ENCODE measurements at places on chromosomes 7 and 10.

GRCh38 chr7:158760936-158761335, 56.3 kb upstream of the NCAPG2 start:
- DNase-seq: no peak

DNA sequence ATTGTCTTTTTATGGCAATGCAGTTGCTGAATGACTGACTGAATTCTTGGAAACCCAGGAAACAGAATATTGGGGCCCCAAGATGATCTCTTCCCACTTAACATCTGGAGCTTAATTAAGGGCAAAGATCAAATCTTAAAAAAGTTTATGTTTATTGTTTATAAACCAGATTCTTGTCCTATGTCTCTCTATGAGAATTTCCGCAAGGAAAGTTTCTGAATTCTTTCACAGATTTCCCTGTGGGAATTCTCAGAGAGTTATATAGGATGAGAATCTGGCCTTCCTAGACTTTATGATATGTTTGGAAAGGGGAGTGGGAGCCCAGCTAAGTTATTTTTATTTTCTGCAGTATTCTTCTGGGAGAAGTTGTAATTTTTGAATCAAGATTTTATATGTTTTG, 166.3 kb downstream of the RNLS start:
- no peak for DNase-seq

GRCh38 chr7:141071260-141071854, 2.5 kb upstream of the TMEM178B start:
- peak; percentile 5 for DNase-seq

- DNase-seq: no peak
Measured at GRCh38 chr7:142298009-142298408, 40.2 kb upstream of the PRSS58 start.

GRCh38 chr10:117537436-117537903, 5.1 kb upstream of the EMX2 start:
- DNase-seq: peak; percentile 0

DNA sequence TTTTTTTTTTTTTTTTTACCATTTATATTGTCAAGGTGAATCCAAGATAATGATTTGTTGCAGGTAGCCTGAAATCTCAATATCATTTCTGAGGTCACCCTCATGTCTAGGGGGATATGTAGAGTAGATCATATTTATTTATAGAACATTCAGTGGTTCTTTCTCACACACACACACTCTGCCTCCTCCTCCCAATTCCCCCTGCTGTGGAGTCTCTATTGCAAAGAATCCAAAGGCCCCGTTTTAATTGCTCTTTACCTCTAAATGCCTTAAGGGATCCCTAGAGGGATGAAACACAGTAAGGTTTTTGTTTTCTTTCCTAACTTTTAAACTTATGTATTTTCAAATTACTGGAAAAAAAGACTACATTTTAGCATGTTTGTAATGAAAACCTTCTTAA, 170.0 kb downstream of the PRKG1 start:
- no peak for DNase-seq

GRCh38 chr7:69067397-69067796, 530.9 kb upstream of the AUTS2 start:
- DNase-seq: no peak

DNA sequence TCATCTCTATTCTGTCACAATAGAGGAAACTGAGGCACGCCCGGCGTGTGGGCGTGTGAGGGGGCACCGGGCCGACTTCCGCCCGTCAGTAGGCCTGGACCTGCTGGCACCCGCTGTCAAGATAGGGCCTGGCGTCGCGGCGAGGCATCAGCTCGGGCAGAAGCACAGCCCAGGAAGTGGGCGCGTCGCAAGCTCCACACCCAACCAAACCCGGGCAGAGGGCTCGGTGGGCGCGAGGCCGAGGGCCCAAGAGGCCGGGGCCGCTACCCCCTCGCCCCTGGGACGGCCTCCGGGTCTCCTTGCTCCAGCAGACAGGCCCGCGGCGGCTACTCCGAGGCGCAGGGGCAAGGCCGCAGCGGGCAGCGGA, 91.2 kb downstream of the SPAG6 start:
- no peak for DNase-seq

- no peak for DNase-seq
Measured at GRCh38 chr7:139571651-139572050, 48.2 kb downstream of the CLEC2L start.

DNA sequence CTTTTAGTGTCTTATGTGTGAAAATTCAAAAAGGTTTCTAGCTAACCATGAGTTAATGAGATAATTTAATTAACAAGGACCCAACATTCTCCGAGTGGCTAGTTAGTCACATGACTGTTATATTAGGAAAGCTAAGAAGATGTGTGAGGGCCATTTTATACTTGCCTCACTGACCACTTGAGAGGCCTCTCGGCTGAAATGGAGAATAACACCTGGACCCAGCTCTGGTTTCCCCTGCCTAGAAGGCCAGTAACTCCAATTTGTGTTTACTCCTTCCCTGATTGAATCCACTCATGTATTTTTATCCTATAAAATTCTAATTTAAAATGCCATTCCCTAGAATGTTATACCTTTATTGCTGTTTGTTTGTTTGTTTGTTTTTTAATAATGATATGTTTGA, 1091.2 kb downstream of the KCNMA1 start:
- no peak for DNase-seq

DNA sequence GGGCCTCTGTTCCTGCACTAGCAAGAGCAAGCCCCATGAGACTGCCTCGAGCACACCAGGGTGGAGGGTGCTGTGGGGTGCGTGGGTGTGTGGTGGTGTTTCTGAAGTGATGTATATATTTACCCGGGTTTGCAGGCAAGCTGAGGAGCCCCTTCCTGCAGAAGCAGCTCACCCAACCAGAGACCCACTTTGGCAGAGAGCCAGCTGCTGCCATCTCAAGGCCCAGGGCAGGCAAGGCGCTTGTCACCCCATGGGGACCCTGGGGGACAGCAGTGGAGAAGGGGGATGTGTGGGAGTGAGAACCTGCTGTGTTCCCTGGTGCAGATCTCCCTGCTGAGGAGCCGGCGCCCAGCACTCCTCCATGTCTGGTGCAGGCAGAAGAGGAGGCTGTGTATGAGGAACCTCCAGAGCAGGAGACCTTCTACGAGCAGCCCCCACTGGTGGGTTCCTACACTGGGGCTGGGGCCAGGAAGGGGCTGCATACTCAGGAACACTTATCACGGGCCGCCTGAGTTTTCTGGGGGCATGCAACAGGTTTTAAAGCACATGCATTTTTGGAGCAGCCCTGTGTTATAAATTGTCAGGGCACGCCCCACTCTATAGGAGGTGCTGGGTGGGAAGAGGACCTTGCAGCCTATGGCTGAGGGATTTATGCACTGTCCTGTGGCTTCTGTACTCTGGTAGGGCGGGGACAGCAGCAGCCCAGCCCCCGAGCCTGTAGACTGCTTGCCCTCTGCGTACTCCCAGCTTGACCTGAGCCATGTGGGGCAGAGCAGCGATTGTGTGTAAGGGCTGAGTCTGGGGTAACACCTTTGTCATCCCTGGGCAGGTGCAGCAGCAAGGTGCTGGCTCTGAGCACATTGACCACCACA, 5.9 kb downstream of the PGAM2 start:
- no peak for DNase-seq

- DNase-seq: no peak
Measured at GRCh38 chr7:130971297-130971696, 237.3 kb upstream of the KLF14 start.

GRCh38 chr10:93376372-93377293, 105.5 kb downstream of the MYOF start:
- DNase-seq: peak; percentile 69

GRCh38 chr10:75166623-75166972, 44.0 kb upstream of the VDAC2 start:
- no peak for DNase-seq

GRCh38 chr7:40516376-40516775, 381.6 kb downstream of the SUGCT start:
- DNase-seq: no peak

DNA sequence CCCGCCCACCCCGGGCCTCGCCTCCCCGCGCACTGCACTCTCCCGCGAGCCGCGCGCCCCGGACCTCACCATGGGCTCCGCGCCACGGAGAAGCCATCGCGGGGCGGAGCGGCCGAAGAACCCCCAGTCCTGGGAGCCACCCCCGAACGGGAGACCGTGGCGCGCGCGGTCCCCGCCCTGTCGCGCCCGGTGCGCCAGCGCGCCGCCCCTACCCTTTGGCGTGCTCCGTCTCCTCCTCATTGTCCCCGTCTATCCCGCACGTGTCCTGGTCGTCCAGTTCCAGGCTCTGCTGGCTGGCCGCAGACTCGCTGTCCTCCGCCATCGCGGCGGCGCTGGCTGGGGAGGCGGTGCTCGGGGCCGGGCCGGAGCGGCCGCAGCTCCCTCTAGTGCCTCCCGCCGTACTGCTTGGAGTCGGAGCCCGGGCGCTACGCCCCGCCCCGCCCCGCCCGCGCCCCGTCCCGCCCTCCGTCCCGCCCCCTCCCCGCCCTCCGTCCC, at the start of gene NMT2:
TSS of gene NMT2 (minus strand) at position 403 of the 495 bp plus-strand sequence. CDS start at position 322, 81 bp downstream.
- no peak for DNase-seq

DNA sequence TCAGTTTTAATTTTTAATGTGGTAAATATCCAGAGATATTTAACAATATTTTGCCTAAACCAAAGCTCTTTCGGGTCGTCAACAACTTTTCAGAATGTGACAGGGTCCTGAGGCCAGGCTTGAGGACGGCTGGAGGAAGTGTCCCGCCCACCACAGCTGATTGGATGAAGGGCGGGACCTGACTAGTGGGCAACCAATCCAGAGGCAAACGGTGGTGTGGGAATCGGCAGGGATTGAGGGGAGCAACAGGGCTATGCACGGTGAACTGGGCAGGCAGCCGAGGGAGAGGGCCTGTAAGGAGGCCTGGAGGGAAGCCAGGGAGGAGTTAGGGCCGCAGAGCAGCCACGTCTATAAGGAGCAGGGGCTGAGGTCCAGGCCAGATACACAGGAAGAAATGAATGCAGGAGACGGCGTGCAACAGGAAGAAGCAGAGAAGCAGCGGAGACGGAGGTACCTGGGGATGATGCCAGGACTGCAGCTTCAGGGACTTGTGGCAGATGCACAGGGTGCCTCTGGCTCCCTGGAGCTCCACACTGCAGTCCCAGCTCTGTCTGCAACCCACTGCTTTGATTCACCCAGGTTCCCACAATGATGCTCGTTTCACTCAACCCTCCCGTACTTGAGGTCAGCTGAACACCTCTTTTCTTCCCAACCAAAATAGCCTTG, 46.1 kb upstream of the ZMIZ1 start:
- DNase-seq: no peak

- DNase-seq: no peak
Measured at GRCh38 chr7:55641811-55642210, 69.5 kb upstream of the VOPP1 start.

DNA sequence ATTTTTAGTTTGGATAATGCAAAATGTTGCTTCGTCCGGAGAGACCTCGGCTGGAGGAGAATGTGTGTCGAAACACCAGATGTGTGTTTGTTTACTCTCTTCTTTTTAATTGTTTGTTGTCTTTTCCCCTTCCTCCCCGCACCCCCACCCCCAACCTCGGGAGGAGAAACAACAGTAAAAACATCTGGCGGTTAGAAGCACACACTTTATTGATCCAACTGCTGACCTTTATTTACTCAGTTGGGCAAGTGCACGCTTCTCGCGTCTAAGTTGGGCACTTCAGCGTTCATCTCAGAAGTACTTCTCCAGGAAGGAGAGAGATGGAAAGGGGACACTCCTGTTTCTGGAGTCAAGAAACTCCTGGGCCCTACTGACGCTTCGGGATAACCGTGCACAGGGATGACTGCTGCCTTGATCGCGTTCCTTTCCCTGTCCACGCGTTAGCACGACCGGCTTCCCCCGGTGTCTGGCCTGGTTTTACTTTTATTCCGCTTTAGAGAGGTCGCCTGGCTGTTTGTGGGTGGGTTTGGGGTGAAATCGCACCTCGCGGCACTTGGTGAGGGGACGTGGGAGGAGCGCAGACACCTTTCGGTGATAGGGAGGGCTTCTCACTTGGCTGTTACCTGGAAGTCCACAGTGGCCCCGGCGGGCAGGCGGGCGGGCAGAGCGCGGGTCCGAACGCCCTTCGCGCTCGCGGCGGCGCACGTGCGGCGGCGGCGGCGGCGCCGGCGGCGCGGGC, 168.3 kb upstream of the PPP1R3A start:
- no peak for DNase-seq

GRCh38 chr7:24728503-24729364, 28.5 kb downstream of the GSDME start:
- DNase-seq: no peak

DNA sequence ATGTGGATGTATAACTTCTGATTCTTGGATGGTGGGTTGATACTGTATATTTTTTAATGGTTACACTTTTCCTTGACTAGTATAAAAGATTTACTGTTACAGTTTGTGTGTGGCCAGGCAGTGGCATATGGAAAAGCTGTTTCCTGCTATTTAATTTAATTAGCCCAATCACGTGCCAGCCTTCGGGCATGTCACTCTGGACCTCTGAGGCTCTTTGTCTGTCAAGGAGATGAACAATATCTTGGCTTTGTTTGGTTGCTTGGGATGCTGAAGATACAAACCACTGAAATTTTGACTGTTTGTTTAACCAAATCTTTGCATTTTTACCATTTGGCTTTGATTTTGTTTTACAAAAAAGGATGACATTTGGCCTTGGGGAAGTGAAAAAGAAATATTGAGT, 185.0 kb downstream of the HDAC9 start:
- DNase-seq: no peak

GRCh38 chr10:75452997-75453396, 21.6 kb downstream of the LRMDA start:
- no peak for DNase-seq

GRCh38 chr10:89845541-89846280, 144.3 kb downstream of the KIF20B start:
- DNase-seq: no peak

DNA sequence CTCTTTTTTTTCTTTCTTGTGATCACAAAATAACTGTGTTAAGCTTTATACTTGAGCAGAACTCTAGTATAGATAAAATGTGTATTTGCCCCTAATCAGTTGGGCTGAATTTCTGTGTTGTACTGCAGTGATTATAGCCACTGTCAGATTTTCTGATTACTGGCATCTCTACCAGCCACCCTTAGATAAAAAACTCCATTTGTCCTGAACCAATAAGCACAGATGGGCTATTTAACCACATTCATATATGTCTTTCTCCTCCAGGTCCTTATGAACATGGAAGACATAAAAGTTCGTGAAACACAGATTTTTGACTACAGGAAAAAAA, 38.3 kb downstream of the CFAP58 start:
- no peak for DNase-seq

GRCh38 chr7:155861480-155861868, 49.2 kb upstream of the SHH start:
- no peak for DNase-seq

- DNase-seq: no peak
Measured at GRCh38 chr10:8998751-8999150, 944.3 kb downstream of the GATA3 start.

GRCh38 chr10:48651839-48652238, 32.8 kb upstream of the WDFY4 start:
- DNase-seq: no peak

DNA sequence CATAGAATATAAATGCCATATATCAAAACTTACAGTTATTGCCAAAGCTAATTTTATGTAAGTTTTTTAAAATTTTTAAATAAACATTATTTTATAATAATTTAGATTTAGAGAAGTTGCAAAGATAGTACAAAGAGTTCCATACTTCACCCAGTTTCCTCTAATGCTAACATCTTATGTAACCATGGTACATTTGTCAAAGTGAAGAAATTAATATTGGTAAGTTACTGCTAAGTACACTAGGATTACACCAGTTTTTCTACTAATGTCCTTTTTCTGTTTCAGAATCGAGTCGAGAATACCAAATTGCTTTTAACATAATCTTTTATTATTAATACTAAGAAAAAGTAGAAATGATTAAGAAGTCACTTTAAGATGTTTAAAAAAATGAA, 29.2 kb downstream of the CSGALNACT2 start:
- no peak for DNase-seq

Measured in SW 1271 (cell line).